ENCODE measurements at places on chromosomes 4 and X.
A peak's percentile ranks its signal among the peaks of the same experiment; 100 is the strongest.

GRCh38 chrX:154021131-154021611 is 1.5 kb upstream of the IRAK1 start:
- peak; percentile 81 for DNase-seq

- DNase-seq, result no peak
Observed at GRCh38 chr4:155855897-155856296, 10.2 kb downstream of the ASIC5 start.

DNA sequence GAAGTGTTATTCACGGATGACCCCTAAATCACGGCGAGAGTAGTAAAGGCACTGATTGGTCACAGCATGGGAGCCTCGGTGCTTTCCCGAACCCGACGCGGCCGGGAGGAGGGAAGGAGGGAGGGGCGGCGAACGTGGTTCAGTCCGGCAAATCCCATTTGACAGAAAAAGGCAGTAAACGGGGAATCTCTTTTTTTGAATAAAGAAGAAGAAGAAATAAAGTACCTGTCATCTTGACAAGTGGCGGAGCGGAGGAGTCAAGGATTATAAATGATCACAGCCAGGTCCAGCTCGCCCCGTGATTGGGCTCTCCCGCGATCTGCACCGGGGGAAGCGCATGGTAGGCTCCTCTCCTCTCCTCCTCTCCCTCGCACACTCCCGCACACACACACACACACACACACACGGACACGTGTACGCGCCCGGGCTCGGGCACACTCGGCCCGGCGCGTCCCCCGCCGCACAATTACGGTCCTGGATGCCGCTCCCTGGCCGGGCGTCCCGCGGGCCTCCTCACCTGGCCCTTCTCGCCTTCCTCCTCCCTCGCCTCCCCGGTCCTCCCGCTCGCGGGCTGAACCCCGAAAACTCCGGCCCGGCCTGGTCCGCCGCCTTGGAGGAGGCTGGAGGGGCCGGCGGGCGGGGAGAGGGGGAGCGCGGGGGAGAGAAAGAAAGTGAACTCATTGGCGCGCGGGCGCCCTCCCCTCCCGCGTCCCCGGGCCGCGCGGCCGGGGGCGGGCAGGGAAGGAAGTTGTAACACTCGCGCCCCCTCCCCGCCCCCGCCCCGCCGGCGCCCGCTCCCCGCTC is 99.2 kb upstream of the TENM3 start:
- DNase-seq, result no peak

GRCh38 chr4:118350961-118351360 is 1.8 kb downstream of the PRSS12 start:
- DNase-seq, result no peak

- no peak for DNase-seq
Observed at GRCh38 chr4:184369871-184370270, 104.5 kb downstream of the IRF2 start.

DNA sequence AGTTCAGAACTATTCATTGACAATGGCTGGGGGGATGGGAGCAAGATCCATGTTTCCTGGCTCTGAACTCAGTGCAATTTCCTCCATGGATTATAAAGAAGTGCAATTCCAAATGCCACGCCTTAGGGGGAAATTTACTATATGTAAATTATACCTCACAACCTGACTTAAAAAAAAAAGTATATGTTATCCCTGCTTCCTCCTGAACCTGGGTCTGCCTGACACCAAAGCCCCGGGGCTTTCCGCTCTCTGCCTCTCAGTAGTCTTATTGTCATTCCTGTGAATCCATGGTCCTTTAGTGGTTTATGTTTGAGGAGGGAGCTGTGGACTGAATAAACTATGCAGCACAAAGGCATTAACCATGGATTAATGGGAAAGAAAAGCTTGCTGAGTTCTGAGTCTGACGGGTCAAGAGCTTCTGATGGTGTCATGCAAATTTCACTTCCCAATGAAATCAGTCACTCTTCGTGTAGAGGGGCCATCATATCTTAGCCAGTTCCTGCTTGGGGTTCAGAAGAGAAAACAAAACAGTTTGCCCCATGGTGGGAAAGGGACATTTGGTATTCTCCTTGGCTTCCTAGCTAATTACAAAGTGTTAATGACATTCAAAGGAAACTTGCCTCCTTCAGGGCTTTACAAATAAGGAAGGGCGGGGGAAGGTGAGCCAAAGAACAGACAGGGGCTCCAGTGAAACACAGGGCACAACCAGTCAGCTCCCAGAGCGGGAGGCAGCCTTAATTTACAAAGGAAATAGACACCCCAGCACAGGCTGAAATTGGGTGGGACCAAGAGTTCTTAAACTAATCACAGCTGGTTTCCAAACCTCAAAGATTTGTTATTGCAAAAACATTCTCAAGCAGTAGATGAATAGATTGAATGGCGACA is 14.3 kb downstream of the FAM9C start:
- no peak for DNase-seq

DNA sequence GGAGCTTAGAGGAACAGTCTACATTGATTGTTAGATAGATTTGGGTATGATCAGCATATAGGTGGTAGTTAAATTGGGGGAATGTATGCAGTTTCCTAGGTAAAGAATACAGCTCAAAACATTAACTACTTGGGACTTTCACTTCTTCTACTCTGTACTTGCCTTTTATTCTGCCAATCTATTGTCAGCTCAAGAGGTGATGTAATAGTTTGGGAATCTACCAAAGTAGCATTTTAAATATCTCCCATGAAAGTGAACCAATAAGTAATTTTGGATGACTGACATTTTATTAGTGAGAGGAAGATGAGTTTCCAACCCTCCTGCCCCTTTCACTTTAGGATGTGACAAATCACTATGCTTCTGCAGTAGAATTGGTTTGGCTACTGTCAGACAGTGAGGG is 43.4 kb downstream of the NUDT6 start:
- no peak for DNase-seq

DNA sequence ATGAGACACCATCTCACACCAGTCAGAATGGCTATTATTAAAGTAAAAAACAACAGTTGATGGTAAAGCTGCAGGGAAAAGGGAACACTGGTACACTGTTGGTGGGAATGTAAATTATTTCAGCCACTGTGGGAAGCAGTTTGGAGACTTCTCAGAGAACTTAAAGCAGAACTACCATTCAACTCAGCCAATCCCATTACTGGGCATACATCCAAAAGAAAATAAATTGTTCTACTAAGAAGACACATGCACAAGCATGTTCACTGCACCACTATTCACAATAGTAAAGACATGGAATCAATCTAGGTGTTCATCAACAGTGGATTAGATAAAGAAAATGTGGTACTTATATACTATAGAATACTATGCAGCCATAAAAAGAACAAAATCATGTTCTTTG is 135.0 kb downstream of the REELD1 start:
- no peak for DNase-seq

GRCh38 chr4:112113864-112114263 is 31.4 kb upstream of the FAM241A start:
- no peak for DNase-seq

DNA sequence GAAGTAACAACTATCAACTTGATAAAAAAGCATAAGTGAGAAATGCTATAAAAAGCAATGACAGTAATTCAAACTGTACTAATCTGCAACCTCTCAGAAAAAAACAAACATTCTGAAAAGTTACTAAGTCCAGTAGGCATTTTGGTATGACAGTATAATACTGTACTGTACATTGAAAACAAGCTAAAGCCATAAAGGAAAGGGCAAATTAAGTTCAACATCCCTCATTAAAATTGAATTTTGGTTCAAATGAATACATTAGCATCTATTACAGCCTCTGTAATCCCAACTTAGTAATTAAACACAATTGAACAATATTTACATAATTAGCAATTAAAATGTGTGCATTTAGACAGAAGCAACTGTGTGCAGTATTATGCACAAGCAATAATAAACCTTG is 53.7 kb downstream of the C4orf46 start:
- DNase-seq, result no peak

GRCh38 chr4:39124885-39125599 is 57.3 kb upstream of the WDR19 start:
- no peak for DNase-seq

DNA sequence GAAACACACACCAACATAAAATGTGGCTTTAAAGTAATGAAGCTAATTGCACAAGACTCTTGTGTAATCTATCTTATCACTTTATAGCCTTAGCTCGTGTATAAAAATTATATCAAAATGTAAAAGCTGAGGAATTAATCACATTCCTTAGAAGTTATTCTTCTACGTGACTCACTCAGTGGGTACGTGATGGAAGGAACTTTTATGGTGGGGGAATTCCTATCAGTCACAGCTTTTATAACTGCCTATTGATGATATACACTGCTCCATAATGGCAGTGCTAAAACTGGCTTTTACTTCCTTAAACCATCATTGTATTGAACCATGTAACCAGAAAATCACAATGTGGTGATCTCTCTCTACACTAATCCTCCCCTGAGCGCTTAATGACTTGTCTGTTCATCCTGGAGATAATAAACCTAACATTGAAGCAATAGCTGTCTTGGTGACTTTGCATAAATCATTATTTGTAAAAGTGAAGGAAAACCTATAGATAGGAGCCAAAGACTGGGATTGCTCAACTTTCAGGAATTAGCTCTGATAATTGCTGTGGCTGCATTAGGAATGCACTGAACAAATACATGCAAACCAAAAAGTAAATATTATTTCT is 276.7 kb downstream of the GBA3 start:
- no peak for DNase-seq

DNA sequence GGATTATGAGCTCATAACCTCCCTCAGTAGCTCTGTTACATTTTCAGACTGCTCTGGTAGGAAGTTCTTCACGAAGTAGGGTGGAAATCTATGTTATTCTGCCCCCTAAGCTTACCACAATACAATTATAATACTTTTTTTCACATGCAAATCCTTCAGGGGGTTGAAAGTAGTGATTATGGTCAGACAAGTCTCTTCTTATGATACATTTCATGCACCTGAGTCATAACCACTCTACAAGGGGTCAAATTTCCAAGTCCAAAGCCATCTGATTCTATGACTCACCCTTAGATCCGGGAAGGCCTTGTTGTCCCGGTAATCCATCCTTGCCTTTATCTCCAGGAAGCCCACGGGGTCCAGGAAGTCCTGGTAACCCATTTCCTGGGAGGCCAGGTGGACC is 95.2 kb downstream of the ATG4A start:
- DNase-seq, result no peak

GRCh38 chr4:38526412-38526811 is 137.6 kb upstream of the KLF3 start:
- DNase-seq, result no peak

GRCh38 chr4:37452952-37453280 is 208.4 kb downstream of the NWD2 start:
- peak; percentile 93 for DNase-seq

GRCh38 chrX:151694661-151695582 is at the start of gene PRRG3:
PRRG3 (plus strand) TSS chrX:151695458; CDS start chrX:151698815, 3,357 bp downstream.
- no peak for DNase-seq

DNA sequence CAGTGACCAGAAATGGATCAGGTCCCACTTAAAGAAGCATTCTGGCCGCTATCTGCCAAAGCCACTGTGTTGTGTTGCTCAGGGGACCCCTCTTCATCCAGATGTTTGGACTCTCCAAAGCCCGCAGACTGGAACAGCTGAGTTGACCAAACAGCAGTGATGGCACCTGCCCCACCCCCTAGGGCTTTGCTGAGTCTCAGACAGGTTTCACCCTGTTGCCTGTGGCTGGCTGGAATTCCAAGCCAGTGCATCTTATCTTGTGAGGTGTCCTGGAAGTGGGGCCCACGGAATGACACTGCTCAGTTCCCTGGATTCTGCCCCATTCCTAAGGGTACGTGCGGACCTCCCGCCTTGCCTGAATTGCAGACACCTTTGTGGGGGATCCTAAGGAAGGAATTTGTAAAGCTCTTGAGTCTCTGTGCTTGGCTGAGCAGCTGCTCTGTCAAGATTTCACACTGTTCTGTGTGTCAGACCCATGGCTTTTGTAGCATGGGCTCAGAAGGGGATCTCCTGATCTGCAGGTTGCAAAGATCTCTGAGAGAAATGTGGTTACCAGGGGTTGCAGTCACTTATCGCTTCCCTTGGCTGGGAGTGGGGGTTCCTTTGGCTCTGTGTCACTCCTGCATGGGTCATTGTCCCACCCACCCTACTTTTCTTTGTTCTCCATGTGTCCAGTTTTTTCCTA is 1707.9 kb upstream of the PCDH10 start:
- DNase-seq, result no peak

- DNase-seq, result no peak
Observed at GRCh38 chrX:151712253-151712652, 3.6 kb upstream of the FATE1 start.

- no peak for DNase-seq
Observed at GRCh38 chrX:41895826-41896225, 27.5 kb downstream of the CASK start.

DNA sequence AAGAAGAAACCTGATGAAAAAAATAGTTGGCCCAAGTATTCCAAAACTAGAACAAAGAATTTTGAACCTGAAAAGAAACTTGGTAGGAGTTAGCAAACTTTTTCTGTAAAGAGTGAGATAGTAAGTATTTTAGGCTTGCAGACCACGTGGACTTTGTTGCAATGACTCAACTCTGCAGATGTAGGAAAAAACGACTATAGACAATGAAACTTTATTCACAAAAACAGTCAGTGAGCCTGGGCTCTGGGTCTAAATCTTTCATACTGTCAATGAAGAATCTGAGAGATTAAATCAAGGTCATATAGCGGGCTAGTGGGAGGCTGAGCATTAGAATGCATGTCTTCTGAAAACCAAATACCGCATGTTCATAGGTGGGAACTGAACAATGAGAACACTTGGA is 23.0 kb downstream of the SH3D19 start:
- no peak for DNase-seq

DNA sequence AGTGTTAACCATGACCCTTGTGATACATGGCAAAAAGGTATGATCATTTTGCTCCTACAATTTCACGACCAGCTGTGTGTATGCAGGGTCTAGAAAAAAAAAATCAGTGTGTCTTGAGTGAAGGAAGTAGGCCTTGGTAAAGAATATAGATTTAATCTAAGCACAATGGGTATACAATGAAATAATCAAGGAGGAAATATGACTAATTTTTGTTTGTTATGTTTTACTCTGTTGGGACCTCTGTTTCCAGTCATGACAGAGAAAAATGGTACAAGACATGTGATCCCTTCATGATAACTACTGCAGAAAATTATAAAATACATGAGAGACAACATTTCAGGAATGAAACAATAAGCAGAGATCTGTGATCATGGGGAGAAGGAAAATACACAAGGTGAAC is 835.5 kb downstream of the PDHA2 start:
- DNase-seq, result no peak

Measured in G401 (cell line).